ENCODE measurements at places on chromosomes 6 and 20. TPM values are rescaled to one million over a fixed set of nuclear protein-coding genes. Genes with fewer than 3 reads are reported as not detected.

Gene LAMA2
- total RNA-seq = 0.65 TPM

Gene CDC5L
- 28.4 TPM for total RNA-seq

Gene CLIC5
- total RNA-seq = 1.3 TPM

Gene RBPJL
- total RNA-seq = not detected

Gene MDFI
- total RNA-seq = not detected

Gene C20orf144
- total RNA-seq = 0.29 TPM

Gene FKBP5
- total RNA-seq = 62.4 TPM

Gene BEND6
- total RNA-seq = not detected

Gene PROKR2
- not detected for total RNA-seq

Gene ESR1
- total RNA-seq = 0.34 TPM

Gene MRAP2
- not detected for total RNA-seq

Gene CST2
- total RNA-seq = not detected

Gene PNPLA1
- total RNA-seq = not detected

Gene CDKN1A
- total RNA-seq = 107 TPM

Gene SLC35D3
- total RNA-seq = not detected

Gene RIMS4
- total RNA-seq = not detected

Gene CLDN20
- total RNA-seq = 0.29 TPM

Gene OR2H2
- not detected for total RNA-seq

Gene TPD52L1
- total RNA-seq = 0.29 TPM

Gene LINC00237
- total RNA-seq = not detected

Gene TCEA2
- total RNA-seq = 33.8 TPM

Gene CFAP206
- 0.20 TPM for total RNA-seq

Gene NKX2-4
- total RNA-seq = not detected

Gene ALDH8A1
- total RNA-seq = 1.6 TPM

Gene TMEM63B
- 17.0 TPM for total RNA-seq

Gene SLC22A7
- total RNA-seq = not detected

Gene RAB44
- total RNA-seq = 0.10 TPM

Gene C6orf132
- 0.18 TPM for total RNA-seq

Gene COL9A1
- total RNA-seq = not detected

Gene PRL
- total RNA-seq = not detected

Gene PLEKHG1
- total RNA-seq = 0.27 TPM

Gene PPP1R16B
- total RNA-seq = 139 TPM

Gene PRKN
- not detected for total RNA-seq

Gene DAAM2
- total RNA-seq = not detected

Gene SDC4
- 222 TPM for total RNA-seq

Gene CYP39A1
- not detected for total RNA-seq

Gene HRH3
- not detected for total RNA-seq

Gene DPPA5
- total RNA-seq = not detected

Gene OR2J1
- not detected for total RNA-seq

Gene GABRR1
- total RNA-seq = not detected

Gene TINAG
- not detected for total RNA-seq

Gene TNNC2
- total RNA-seq = not detected

Gene TCF19
- 75.9 TPM for total RNA-seq

Gene BPI
- not detected for total RNA-seq

Gene LPA
- total RNA-seq = not detected

Gene GGTLC1
- not detected for total RNA-seq

Gene FKBP1C
- 2.7 TPM for total RNA-seq

Gene IP6K3
- not detected for total RNA-seq

Gene SLC17A1
- not detected for total RNA-seq

Gene APOM
- total RNA-seq = 1.8 TPM
